ENCODE measurements at places on chromosomes 2 and 18.

- DNase-seq: no peak
Observed at GRCh38 chr2:97355887-97356286, 233.8 kb downstream of the ANKRD36B start.

- no peak for DNase-seq
Observed at GRCh38 chr2:26564121-26564644, 77.0 kb downstream of the CIB4 start.

DNA sequence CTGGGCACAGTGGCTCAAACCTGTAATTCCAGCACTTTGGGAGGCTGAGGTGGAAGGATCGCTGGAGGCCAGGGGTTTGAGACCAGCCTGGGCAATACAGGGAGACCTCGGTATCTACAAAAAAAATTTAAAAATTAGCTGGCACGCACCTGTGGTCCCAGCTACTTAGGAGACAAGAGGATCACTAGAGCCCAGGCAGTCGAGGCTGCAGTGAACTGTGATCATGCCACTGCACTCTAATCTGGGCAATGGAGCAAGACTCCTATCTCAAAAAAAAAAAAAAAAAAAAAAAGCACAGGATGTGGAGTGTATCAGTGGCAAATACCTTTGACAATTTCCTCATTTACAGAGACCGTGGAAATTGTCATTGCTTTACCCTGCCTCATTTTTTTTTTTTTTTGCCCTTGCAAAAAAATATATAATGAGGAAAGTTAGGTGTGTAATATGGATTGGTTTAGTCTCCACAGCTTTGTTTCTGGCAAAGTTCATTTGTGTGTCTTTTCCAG is 20.9 kb upstream of the PPP1CB start:
- no peak for DNase-seq

- DNase-seq: no peak
Observed at GRCh38 chr2:47075361-47076125, 79.6 kb downstream of the STPG4 start.

DNA sequence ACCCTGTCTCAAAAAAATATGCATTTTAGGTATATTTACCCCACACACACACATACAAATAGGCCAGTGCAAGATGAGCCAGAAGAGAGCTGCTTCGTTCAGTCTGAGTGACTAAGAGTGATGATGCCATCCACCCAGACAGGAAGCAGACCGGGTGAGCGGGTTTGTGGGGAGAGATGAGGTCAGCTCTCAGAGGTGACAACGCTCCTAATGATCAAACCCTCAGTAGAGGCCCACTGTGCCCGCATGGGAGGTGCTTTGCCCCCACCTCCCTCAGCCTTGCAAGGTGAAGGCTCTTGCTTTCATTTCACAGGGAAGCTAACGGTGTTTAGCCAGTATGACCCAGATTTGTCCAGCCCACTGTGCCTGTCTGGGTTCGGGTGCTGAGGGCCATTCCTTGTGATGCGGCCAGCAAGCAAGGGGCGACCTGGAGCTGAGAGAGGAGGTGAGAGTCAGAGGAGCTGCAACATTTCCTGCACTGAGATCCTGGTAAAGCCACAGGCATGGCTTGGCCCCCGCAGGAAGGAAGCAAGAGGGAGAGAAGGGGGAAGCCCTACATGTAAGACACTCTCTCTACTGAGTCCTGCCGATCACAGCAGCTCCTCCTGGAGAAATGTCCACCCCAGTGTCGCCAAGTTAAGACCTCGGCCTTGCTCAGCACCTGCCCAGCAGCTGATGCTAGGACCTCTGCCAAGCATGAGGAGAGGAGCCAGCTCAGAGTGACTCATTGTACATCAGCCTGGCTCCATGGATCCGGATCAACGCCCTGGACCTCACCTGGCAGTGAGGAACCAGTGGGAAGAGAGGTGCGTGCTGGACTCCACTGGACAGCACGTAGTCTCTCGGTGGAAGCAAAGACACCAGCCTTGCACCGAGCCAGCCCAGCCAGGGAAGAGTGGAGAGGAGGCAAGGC is 37.0 kb downstream of the NIFK start:
- DNase-seq: no peak

DNA sequence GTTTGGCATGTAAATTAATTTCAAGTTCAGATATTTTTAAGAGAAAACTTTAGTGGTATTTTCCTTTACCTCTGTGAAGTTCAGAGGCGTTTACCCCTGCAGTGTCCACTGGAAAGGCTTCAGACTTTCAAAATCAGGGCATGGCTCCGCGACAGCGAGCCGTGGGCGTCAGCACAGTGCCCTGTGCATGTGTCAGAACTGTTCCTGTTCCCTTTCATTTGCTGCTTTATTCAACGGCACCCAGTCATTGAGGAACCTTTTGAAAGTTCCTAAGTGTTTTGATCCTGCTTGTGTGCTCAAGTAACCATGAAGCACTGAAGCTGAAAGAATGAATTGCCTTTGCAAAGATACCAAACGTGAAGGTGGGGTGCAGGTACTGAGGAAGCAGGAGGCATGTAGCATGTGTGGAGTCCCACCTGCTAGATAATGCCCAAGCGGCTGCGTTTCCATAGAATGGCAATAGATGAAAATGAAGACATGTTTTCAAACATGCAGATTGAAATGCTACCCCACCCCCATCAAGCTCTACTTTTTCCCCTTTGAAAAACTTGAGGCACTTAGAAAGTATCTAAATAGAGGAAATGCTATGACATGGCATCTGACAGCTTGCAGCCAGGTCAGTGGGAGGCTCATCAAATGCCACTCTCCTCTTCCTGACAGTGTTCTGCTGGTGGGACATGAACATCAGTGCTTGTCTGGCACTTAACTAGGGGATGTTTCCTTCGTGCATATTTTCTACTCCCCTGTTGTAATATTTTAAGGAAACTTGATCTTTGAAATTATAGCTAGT is 148.6 kb downstream of the ZNF236 start:
- no peak for DNase-seq

- no peak for DNase-seq
Observed at GRCh38 chr2:1893856-1894255, 149.5 kb upstream of the PXDN start.

DNA sequence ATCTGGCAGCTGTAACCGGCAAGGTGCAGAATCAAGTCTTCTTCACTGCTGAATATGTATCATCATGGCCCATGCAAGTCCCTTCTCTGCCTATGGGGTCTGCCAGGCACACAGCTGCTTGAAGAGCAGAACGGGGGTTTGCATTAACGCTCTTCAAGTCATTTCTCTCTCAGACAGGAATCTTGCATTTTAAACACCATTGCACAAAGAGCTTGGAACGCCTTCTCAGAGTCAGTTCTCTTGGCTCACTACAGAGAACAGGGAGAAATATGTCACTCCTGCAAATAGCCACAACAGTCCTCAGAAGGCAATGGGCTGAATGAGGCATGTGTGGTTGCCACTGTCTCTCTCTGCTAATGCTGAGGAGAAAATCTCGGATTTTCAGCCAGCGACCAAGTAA is 2173.5 kb upstream of the PIK3C3 start:
- DNase-seq: no peak

DNA sequence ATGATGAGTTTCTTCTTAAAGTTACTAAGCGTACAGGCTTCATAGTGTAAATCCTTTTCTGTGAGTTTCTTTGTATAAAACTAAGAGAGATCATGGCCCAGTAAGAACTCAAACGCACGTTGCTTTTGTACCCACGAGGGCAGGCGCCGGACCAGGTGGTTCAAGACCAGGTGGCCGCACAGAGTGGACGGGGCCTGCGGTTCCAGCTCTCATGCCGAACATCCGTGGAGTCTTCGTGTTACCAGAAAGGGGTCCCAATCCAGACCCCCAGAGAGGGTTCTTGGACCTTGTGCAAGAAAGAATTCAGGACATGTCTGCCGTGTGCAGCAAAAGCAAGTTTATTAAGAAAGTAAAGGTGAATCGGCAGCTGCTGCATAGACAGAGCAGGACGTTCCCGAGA is 53.0 kb downstream of the KCNG2 start:
- DNase-seq: no peak

- no peak for DNase-seq
Observed at GRCh38 chr2:199756743-199757142, 94.2 kb downstream of the FTCDNL1 start.

- DNase-seq: no peak
Observed at GRCh38 chr18:4078246-4078645, 376.9 kb downstream of the DLGAP1 start.

DNA sequence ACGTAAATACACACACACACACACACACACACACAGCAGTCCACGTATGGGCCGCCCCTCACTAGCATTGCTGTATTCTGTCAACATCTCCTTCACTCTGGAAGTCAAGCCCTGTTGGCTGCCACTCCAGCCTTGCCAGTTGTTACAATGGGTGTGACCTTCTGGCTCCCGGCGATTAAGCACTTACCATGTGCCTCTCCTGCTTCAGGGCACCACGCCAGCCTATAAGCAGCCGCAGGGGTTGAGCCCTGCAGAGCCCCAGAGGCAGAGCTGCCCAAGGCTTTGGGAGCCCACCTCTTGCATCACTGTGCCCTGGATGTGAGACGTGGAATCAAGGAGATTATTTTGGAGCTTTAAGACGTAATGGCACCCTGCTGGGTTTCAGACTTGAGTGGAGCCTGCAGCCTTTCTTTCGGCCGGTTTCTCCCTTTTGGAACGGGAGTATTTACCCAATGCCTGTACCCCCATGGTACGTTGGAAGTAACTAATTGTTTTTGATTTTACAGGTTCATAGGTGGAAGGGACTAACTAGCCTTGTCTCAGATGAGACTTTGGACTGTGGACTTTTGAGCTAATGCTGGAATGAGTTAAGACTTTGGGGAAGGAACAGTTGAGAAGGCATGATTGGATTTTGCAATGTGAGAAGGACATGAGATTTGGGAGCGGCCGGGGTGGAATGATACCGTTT is 54.5 kb upstream of the ROCK2 start:
- no peak for DNase-seq

GRCh38 chr18:49564518-49564834 is 2.6 kb downstream of the LIPG start:
- no peak for DNase-seq

- no peak for DNase-seq
Observed at GRCh38 chr2:129727286-129727685, 252.2 kb upstream of the RAB6C start.

DNA sequence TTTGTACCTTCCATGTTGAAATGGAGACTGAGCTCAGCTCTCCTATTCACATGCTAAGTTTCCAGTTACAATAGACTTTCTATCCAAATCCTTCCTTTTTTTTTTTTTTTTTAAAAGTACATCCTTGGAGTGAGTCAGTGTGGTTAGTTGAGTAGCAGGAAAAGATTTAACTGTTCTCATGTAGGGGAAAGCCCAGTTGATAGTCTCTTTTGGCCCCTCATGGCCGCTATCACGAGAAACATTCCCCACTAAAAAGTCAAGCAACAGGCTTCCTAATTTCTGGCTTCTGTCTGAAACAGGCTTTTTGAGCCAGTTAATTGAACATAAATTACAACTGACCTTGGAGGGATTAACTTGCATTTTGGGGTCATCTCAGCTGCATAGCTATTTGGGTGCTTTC is 161.3 kb downstream of the MEIS1 start:
- DNase-seq: no peak

DNA sequence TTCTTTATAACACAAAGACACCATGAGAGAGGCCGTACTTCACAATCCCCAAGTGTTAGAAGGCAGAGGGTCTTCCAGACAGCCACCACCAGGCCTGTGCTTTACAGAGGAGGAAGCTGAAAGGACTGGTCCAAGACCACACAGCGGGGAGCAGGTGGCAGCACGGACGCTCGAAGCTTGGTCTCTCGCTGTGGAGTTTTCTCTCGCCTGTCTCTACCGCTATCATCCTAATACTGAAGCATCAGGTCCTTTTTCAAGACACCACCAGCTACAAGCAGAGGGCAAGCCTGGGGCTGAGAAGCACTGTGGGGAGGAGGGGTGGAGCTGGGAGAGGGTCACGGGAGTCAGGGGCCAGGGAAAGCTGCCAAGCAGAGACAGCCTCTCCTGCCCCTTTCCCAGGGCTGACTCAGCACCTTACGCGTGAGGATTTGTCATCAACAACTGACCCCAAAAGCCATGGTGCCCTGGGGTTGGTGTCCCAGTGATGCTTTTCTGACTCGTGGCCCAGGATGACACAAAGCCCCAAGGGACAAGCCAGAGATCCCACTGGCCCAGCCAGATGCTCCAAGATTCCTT is 31.9 kb upstream of the FOSL2 start:
- no peak for DNase-seq

DNA sequence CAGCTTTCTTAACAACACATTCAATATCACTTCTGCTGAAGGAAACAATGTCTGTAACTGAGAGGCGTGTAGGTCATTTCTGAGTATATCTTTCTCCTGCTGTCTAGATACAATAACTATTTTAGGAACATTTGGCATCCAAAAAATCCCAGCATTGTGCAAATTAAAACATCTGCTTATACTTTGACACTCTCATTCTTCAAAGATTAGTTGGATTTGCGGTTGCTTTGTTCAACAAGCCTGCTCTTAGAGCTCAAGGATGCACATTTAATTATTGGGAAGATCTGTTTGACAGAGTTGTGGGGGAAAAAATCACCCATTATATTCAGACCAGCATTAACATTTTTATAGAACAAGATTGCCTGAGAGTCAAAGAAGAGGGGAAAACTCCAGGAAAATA is 449.5 kb upstream of the HNRNPA3 start:
- DNase-seq: no peak

DNA sequence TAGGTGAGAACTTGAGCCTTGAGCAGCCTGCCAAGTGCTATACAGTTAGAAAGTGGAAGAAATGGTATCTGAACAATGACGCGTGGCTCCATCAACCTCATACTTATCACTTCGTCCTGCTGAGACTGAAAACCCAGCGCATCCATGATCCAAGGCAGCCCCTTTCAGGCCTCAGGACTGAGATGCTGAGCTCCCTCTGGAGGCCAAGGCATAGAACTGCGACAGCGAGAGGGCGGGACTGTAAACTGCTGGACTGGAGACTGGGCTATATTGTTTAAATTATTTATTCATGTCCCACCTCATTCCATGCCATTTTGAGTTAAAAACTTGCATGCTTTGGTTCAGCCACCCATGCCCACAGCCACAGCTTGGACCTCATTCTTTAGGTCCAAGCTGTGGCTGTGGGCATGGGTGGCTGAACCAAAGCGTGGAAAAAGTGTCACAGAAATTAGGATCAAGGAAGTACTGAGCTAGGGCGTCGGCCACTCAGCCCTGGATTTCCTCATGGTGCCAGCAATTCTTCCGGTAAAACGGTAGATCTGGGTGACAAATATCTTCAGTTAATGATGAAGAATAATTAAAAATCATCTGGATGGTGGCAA is 195.5 kb downstream of the L3MBTL4 start:
- DNase-seq: no peak

GRCh38 chr18:49845629-49846360 is 32.5 kb upstream of the ACAA2 start:
- no peak for DNase-seq

DNA sequence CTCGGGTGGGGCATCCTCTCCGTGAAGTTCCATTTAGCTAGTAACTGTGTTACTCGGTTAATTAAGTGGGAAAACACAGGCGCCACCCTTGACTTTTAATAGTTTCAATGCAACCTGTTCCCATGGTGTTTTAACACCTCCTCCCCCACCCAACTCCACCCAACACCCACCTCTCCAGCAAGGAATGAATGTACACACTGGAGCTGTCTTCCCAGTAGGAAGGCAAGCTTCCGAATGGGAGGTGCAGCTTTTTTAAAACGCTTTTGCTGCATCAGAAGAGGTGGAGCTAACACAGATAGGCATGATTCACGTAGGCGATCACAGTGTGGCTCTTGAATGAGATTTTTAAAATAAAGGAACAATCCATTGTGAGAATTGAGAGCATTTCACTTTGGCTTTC is 73.8 kb upstream of the AGAP1 start:
- DNase-seq: no peak
